ENCODE measurements at places on chromosomes 3 and 15. TPM values are rescaled to one million over a fixed set of nuclear protein-coding genes. Genes with fewer than 3 reads are reported as not detected.

ZNF80 gene
- total RNA-seq = not detected

ZIC1 gene
- total RNA-seq = 1.4 TPM

CASR gene
- total RNA-seq = not detected

B3GALNT1 gene
- 3.0 TPM for total RNA-seq

RAB6B gene
- total RNA-seq = 0.86 TPM

POLR2M gene
- total RNA-seq = 106 TPM

SLC27A2 gene
- total RNA-seq = 0.79 TPM

P2RY12 gene
- not detected for total RNA-seq

WDR93 gene
- not detected for total RNA-seq

GASK1A gene
- 1.9 TPM for total RNA-seq

SLC7A14 gene
- not detected for total RNA-seq

TRIM42 gene
- not detected for total RNA-seq
